Purkinje cell (primary cell): ENCODE measurements at places on chromosomes 7 and 10. TPM values are rescaled to one million over a fixed set of nuclear protein-coding genes. Genes with fewer than 3 reads are reported as not detected.

The COL1A2 gene
- polyA plus RNA-seq: 0.43 and 2.2 TPM in 2 replicates

The IGFBP1 gene
- 1.3 TPM in 1 of 2 replicates, not detected in the other for polyA plus RNA-seq

The VPS37D gene
- not detected in 2 replicates for polyA plus RNA-seq

The DGKB gene
- 57.1 and 65.8 TPM in 2 replicates for polyA plus RNA-seq

The CALHM1 gene
- 0.40 TPM in 1 of 2 replicates, not detected in the other for polyA plus RNA-seq

The MYO1G gene
- polyA plus RNA-seq: 0.31 TPM in 1 of 2 replicates, not detected in the other

The WNT8B gene
- not detected in 2 replicates for polyA plus RNA-seq

The INHBA gene
- polyA plus RNA-seq: 0.38 and 0.42 TPM in 2 replicates

The MYH16 gene
- polyA plus RNA-seq: not detected in 2 replicates

The GDF2 gene
- polyA plus RNA-seq: not detected in 2 replicates

The SPDYE16 gene
- polyA plus RNA-seq: 0.38 and 0.51 TPM in 2 replicates

The EPHA1 gene
- not detected in 2 replicates for polyA plus RNA-seq
